ENCODE measurements at places on chromosomes 4 and X. TPM values are rescaled to one million over a fixed set of nuclear protein-coding genes. Genes with fewer than 3 reads are reported as not detected.

The TRPC3 gene
- total RNA-seq = 0.64 TPM

The GPM6B gene
- not detected for total RNA-seq

The RASGEF1B gene
- 1.1 TPM for total RNA-seq

The CLDN22 gene
- total RNA-seq = not detected

The C1QTNF7 gene
- total RNA-seq = not detected

The OTUD6A gene
- not detected for total RNA-seq

The PDZD4 gene
- total RNA-seq = 0.68 TPM

The TLR8 gene
- total RNA-seq = not detected

The MAGEC3 gene
- not detected for total RNA-seq

The OTC gene
- total RNA-seq = not detected

The CT45A1 gene
- total RNA-seq = not detected

The UGT2B11 gene
- total RNA-seq = not detected

The PABPC5 gene
- total RNA-seq = not detected

The STATH gene
- total RNA-seq = not detected

The CCDC149 gene
- 0.14 TPM for total RNA-seq

The MAGEB10 gene
- total RNA-seq = not detected

The TAF7L gene
- total RNA-seq = 0.09 TPM

The UFSP2 gene
- 18.0 TPM for total RNA-seq

The EVC2 gene
- 0.34 TPM for total RNA-seq

The CLGN gene
- total RNA-seq = 0.43 TPM

The SLITRK4 gene
- not detected for total RNA-seq

The STPG2 gene
- total RNA-seq = not detected

Data from T-helper 2 cell treated with Interferon-gamma antibody and Interleukin-4, amounts not matched to agents 100 ng/mL and 5 ng/mL, for 36 hours (primary cell).